Keratinocyte (primary cell): ENCODE measurements at places on chromosomes 3 and 15. TPM values are rescaled to one million over a fixed set of nuclear protein-coding genes. Genes with fewer than 3 reads are reported as not detected.

The TMEM207 gene
- polyA plus RNA-seq: not detected in 3 replicates

- peaks cover 13% of the 10 kb centered on the region for H3K4me1 ChIP-seq
- no peaks in the 10 kb centered on the region for H3K27me3 ChIP-seq
- no peaks in the 10 kb centered on the region for H3K36me3 ChIP-seq
- H3K27ac ChIP-seq: no peak overlapping the region
Measured at GRCh38 chr15:67054676-67055075, 10.7 kb upstream of the SMAD3 start.

GRCh38 chr3:149516920-149517319, 42.4 kb downstream of the TM4SF4 start:
- H3K4me1 ChIP-seq: no peaks in the 10 kb centered on the region
- H3K27me3 ChIP-seq: no peaks in the 10 kb centered on the region
- peaks cover 7% of the 10 kb centered on the region for H3K36me3 ChIP-seq

DNA sequence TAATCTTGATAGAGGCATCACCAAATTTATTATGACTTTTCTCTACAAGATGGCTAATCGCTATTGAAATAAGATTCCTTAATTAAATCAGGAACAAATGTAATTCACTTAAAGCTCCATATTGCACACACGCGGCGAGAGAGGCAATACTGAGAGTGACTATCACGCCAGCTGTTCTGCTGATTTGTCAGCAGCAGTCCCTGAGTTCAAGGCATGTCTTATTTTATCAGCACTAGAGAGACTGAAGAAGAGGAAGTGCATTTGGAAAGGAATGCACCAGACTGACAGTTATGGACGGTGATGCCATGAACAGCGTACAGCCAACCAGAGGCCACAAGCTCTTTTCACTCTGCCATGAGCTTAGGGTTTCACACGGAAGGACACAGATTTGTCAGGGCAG, 83.6 kb upstream of the SLCO3A1 start:
- H3K36me3 ChIP-seq: no peaks in the 10 kb centered on the region
- no peak for DNase-seq
- no peaks in the 10 kb centered on the region for H3K4me1 ChIP-seq
- H3K4me3 ChIP-seq: no peak overlapping the region
- no peaks in the 10 kb centered on the region for H3K27me3 ChIP-seq

The CCR3 gene
- polyA plus RNA-seq: 0.16 to 0.84 TPM (median 0.17 TPM) in 3 replicates

GRCh38 chr15:52731004-52731403, 51.8 kb upstream of the ATOSA start:
- H3K4me1 ChIP-seq: peaks cover 18% of the 10 kb centered on the region
- DNase-seq: no peak
- no peak overlapping the region for H3K4me3 ChIP-seq

GRCh38 chr15:57503051-57503702, 88.5 kb upstream of the MYZAP start:
- H3K4me1 ChIP-seq: peaks cover 41% of the 10 kb centered on the region
- no peak overlapping the region for H3K4me3 ChIP-seq
- H3K27me3 ChIP-seq: no peaks in the 10 kb centered on the region

DNA sequence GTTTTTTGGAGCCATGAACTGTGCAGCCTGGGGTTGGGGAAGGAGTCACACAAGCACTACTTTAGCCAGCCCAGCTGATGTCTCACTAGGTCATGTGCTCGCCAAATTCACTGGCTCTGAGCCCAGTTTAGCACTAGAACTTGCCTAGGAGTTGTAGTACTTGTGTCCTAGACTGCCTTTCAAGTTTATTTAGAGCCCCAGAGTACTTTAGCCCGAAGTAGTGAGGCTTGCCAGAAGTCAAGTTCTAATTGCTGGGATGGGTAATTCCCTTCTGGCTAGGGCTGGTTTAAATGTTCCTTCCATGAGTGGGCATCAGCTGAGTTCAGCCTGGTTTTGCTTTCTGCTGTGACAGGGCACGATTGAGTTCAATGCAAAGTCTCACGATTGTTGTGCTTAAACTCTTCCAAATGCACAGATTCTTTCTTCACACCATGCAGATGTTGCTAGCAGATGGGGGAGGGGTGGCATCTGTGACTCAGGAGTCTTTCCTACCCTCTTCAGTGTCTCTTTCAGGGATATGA, 228.2 kb upstream of the ZPLD1 start:
- no peak for DNase-seq
- peaks cover 10% of the 10 kb centered on the region for H3K4me1 ChIP-seq
- no peaks in the 10 kb centered on the region for H3K36me3 ChIP-seq
- no peak overlapping the region for H3K4me3 ChIP-seq
- no peaks in the 10 kb centered on the region for H3K27me3 ChIP-seq

The ESYT3 gene
- polyA plus RNA-seq: 0.49 to 0.63 TPM (median 0.62 TPM) in 3 replicates

The NRROS gene
- 0.02 to 0.05 TPM (median 0.03 TPM) in 3 replicates for polyA plus RNA-seq

The CD86 gene
- 2.9 to 6.9 TPM (median 6.1 TPM) in 3 replicates for polyA plus RNA-seq

The UBA7 gene
- 5.4 to 10.4 TPM (median 7.7 TPM) in 3 replicates for polyA plus RNA-seq

DNA sequence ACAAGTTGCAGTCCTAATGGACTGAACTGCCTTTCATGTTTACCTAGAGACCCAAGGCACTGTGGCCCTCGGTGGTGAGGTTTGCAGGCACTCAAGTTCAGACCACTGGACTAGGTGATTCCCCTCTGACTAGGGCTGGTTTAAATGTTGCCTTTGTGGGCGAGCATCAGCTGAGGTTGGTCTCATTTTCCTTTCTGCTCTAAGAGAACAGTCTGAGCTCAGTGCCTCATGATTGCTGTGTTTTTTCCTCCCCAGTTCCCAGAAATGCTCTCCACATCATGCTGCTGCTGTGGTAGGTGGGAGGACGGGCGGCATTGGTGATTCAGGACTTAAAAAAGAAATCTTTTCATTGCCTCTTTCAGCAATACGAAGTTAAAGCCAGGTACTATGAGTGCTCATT, 237.2 kb downstream of the MBNL1 start:
- no peaks in the 10 kb centered on the region for H3K36me3 ChIP-seq
- DNase-seq: no peak

DNA sequence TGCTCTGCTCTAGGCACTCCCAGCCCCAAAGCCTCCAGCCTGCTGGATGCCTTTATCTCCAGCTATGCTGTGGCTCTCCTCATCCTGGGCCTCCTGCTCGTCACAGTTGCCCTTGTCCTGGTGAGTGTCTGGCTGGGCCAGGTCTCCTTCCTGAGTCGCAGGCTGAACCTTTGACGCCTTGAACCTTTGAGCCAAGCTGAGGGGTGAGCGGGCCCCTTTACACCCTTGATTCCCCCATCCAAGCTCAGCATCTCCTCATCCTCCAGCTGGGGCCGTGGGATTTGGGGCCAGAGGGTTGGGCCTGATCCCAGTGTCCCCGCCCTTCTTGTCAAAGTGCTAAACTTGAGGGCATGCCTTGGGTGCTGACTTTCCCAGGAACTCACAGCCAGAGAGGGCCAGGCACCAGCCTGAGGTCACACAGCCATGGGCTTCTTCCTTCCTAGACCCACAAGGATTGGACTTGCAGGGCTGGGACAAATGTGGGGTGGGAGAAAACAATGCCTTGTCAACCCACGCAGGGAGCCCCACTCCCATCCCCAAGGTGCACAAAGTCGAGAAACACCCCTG, 137.0 kb downstream of the TBC1D2B start:
- no peaks in the 10 kb centered on the region for H3K36me3 ChIP-seq
- no peaks in the 10 kb centered on the region for H3K27me3 ChIP-seq
- DNase-seq: no peak
- H3K4me1 ChIP-seq: no peaks in the 10 kb centered on the region

- H3K27ac ChIP-seq: peak overlapping the region; percentile 97
- peak; percentile 78 for DNase-seq
- H3K4me1 ChIP-seq: peaks cover 18% of the 10 kb centered on the region
- no peaks in the 10 kb centered on the region for H3K27me3 ChIP-seq
- H3K36me3 ChIP-seq: peaks cover 11% of the 10 kb centered on the region
Measured at GRCh38 chr3:33115024-33115768, 1.4 kb downstream of the CRTAP start.

- H3K27me3 ChIP-seq: no peaks in the 10 kb centered on the region
- no peak overlapping the region for H3K27ac ChIP-seq
- DNase-seq: no peak
- no peak overlapping the region for H3K4me3 ChIP-seq
Measured at GRCh38 chr3:195258449-195259153, 12.4 kb downstream of the XXYLT1 start.

DNA sequence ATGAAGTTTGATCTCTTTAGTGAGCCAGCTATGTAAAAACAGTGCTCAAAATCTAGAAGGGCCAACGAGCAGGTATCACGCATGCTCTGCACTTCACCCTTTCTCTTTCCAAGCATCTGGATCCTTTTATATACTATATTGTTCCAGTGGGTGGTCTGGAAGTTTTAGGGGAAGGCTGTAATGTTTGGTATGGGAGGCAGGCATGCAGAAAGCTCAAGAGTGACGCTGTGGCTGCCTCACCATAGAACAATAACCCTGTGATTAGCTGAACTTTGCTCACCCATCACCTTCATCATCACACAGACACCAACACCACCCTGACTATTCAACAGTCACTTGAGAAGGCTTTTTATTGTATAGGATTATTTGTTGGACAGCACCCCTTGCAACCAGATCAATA, 81.6 kb downstream of the FBN1 start:
- H3K36me3 ChIP-seq: no peaks in the 10 kb centered on the region
- H3K27ac ChIP-seq: no peak overlapping the region
- no peak for DNase-seq
- H3K4me1 ChIP-seq: peaks cover 23% of the 10 kb centered on the region

The PP2D1 gene
- polyA plus RNA-seq: not detected in 3 replicates

- H3K4me1 ChIP-seq: peaks cover 30% of the 10 kb centered on the region
- H3K36me3 ChIP-seq: no peaks in the 10 kb centered on the region
- H3K27me3 ChIP-seq: no peaks in the 10 kb centered on the region
- H3K27ac ChIP-seq: no peak overlapping the region
Measured at GRCh38 chr15:74885461-74885860, 4.4 kb upstream of the MPI start.

DNA sequence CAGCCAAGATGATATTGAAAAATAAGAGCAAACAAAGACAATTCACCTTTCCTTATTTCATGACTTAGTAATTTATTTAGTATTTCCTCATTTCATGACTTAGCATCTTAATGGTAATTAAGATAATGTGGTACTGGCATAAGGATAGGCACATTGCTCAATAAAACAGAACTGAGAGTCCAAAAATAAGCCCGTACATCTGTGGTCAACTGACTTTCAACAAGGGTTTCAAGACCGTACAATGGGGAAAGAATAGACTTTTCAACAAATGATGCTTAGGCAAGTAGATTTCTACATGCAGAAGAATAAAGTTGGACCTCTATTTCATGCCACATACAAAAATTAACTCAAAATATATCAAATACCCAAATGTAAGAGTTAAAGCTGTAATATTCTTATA, 603 bp upstream of the PYDC2 start:
- no peak overlapping the region for H3K4me3 ChIP-seq
- no peaks in the 10 kb centered on the region for H3K4me1 ChIP-seq

DNA sequence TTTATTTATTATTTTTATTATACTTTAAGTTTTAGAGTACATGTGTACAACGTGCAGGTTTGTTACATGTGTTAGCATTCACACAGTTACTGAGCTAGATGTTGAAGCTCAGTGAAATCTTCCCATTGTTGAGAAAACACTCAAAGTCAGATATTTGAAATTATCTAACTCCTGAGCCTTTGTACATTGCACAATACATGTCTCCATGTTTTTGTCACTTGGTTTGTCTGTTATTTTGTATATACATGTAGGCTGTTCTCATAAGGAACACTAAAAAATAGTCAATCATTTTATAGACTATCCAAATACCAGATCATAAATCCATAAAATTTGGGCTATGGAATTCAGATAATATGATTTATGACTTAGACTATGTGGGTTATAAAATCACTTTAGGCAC, 1126.5 kb downstream of the NSUN3 start:
- no peaks in the 10 kb centered on the region for H3K27me3 ChIP-seq
- no peaks in the 10 kb centered on the region for H3K4me1 ChIP-seq
- DNase-seq: no peak
- no peak overlapping the region for H3K4me3 ChIP-seq
- H3K36me3 ChIP-seq: no peaks in the 10 kb centered on the region

GRCh38 chr3:116873142-116873541, 163.6 kb downstream of the TUSC7 start:
- no peak overlapping the region for H3K27ac ChIP-seq
- no peaks in the 10 kb centered on the region for H3K4me1 ChIP-seq
- no peaks in the 10 kb centered on the region for H3K27me3 ChIP-seq
- no peaks in the 10 kb centered on the region for H3K36me3 ChIP-seq
- H3K4me3 ChIP-seq: no peak overlapping the region
- no peak for DNase-seq

DNA sequence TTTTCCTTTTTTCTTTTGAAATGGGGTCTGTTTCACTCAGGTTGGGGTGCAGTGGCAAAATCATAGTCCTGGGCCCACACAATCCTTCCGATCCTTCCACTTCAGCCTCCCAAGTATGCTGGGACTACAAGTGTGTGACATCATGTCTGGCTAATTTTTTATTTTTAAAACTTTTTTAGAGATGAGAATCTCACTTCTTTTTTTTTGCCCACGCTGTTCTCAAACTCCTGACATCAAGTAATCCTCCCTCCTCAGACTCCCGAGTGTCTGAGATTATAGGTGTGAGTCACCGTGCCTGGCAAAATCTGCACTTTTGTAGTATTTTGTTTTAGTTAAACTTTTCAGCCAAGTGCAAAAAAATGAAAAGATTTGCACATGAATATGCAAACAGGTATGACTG, 171.0 kb downstream of the FNDC3B start:
- no peaks in the 10 kb centered on the region for H3K27me3 ChIP-seq
- H3K4me1 ChIP-seq: peaks cover 20% of the 10 kb centered on the region
- DNase-seq: no peak
- no peak overlapping the region for H3K27ac ChIP-seq
- H3K36me3 ChIP-seq: no peaks in the 10 kb centered on the region
- H3K4me3 ChIP-seq: no peak overlapping the region

DNA sequence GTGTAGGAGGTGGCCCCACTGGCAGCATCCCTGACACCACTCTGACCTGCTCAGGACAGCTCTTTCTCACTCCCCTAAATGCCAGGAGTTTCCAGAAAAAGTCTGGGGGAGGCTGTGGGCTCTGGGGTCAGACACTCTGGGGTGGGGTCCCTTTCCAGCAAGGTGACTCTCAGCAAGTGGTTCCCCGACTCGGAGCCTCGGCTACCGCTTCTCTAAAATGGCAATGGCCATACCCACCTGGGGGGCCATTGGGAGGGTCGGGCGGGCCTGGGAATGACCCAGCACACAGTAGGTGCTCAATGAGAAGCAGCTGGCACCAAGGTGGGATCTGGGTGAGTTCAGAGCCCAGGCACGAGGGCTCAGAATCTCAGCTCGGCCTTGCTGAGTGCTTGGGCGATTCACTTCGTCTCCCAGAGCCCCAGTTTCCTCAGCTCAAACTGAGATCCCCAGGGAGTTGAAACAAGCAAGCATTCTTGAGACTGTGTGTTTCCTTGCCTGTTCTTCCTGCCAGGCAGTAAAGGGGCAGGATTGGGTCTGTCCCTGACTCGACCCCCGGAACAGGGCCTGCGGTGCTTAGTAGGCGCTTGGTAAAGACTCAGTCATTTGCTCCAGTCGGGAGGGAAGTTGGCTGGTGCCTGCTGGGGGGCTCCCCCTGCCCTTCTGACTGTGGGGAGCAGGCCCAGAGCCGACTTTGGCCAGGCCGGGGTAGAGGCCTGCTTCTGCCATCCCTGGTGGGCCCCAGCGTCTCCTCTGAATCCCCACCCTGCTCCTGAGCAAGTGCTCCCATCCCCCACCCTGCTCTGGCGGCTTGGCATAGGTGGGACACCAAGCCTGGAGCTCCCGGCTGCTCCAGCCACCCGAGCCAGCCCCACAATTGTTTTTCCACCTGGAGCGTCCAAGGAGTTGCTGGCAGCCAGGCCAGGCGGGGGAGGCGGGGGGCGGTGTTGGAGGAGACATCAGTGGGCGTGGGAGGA, 32.9 kb upstream of the FBLN2 start:
- H3K36me3 ChIP-seq: no peaks in the 10 kb centered on the region
- no peak overlapping the region for H3K27ac ChIP-seq
- no peak for DNase-seq
